ENCODE measurements at places on chromosomes 5 and 9.

- DNase-seq, result no peak
These were observed 32.6 kb downstream of the HSD17B4 start for GRCh38 chr5:119484884-119485283.

DNA sequence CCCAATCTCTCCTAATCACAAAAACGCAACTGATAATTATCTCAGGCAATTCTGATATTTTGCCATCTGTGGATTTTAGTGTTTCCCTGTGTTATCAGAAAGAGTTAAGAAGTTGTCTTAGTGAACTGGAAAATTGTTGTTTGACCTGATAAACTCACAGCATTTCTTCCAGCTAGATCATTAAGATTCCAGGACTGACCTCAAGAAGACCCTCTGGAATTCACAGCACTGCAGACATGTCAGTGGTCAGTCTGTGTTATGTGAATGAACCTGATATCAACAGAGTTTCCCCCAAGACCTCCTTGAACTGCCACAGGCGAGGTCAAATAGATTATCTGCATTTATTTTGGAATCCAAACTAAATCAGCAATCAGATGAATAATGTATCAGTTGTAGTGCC, 174.7 kb downstream of the FBXL7 start:
- no peak for DNase-seq

- no peak for DNase-seq
These were observed 19.9 kb downstream of the RXRA start for GRCh38 chr9:134346151-134346550.

- no peak for DNase-seq
These were observed 152.7 kb downstream of the SNX18 start for GRCh38 chr5:54670281-54670680.
